ENCODE measurements at places on chromosomes 5 and 9. TPM values are rescaled to one million over a fixed set of nuclear protein-coding genes. Genes with fewer than 3 reads are reported as not detected.

Gene C7
- total RNA-seq: 58.0 TPM

Gene CAVIN4
- 3.1 TPM for total RNA-seq

Gene ACTBL2
- total RNA-seq: not detected

Gene SHOC1
- not detected for total RNA-seq

Gene TAF1L
- 0.10 TPM for total RNA-seq

Gene ARSI
- total RNA-seq: 5.4 TPM

Gene GARIN3
- total RNA-seq: not detected

Gene GABRB2
- total RNA-seq: 44.6 TPM

Gene SURF1
- 14.7 TPM for total RNA-seq

Gene IZUMO3
- total RNA-seq: not detected

Gene GLRA1
- 39.1 TPM for total RNA-seq

Gene SHISAL2B
- 0.30 TPM for total RNA-seq

Gene FSTL4
- total RNA-seq: 2.3 TPM

Gene ENTREP1
- total RNA-seq: 19.5 TPM

Gene BARHL1
- total RNA-seq: not detected

Gene SLC4A9
- total RNA-seq: 0.30 TPM

Gene CMBL
- 25.3 TPM for total RNA-seq

Gene GADD45G
- 5.5 TPM for total RNA-seq

Gene C8G
- total RNA-seq: not detected

Gene NDUFS6
- total RNA-seq: 31.8 TPM

Gene CCL21
- total RNA-seq: 0.44 TPM
